NCI-H1048 (cell line): ENCODE measurements at places on chromosomes 2 and 18.

DNA sequence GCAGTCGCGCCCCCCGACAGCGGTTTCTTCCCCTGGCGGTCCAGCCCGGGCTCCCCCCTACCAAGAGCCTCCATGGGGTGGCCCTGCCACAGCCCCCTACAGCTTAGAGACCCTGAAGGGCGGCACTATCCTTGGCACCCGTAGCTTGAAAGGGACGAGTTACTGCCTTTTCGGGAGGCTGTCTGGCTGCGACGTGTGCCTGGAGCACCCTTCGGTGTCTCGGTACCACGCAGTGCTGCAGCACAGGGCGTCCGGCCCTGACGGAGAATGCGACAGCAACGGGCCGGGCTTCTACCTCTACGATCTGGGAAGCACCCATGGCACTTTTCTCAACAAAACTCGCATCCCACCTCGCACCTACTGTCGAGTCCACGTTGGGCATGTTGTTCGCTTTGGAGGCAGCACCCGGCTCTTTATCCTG lies 475 bp downstream of the SLC4A1AP start:
- no peak for DNase-seq

DNA sequence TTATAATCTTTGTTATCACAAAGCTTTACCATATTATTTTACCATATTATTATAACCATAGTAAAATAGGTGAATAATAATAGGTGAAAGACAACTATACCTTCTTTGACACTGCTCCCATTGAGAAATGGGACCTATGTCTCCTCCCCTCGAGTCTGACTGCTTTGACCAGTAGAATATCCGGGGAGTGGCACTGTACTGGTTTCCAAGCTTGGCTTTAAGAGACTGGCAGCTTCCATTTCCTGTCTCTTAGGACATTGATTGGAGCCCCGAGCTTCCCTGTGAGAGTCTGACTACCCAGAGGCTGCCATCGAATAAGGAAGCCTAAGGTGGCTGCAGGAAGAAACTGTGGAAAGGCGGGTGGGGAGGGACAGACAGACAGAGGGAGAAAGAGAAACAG lies 40.1 kb upstream of the PLEKHM3 start:
- DNase-seq, result no peak

- DNase-seq, result no peak
These were observed 267.2 kb upstream of the CYRIA start for GRCh38 chr2:16932826-16933225.

DNA sequence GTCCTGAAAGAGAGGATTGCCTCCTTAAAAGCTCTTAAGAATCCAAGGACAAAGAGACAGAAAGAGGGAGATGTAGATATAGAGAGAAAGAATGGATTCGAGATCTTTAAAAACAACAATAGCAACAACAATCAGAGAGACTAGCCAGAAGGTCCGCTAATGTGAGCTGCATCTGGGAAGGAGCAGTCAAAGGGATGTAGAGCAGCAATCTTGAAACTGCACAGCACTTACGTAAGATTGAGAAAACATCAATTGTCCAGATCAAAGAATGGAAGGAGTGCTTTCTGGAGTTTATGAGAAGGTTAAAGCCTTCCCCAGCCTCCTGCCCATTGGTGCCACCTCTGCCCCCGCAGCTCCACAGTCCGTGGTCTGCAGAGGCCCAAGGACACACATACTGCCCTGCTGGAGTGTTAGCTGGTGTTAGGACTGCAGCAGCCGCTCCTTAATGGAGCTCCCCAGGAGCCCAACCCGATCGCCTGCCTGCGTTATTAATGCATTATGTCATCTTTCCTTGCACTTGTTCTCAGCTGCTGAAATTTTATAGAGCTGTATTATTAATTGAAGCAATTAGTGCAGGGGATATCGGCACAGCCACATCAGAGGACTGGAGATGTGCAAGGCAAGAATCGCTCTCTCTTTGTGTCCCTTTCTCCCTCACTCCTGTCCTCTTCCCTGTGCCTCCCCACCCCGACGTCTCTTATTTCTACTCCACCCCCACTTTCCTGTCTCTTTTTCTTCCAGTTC lies 94.2 kb upstream of the STPG4 start:
- no peak for DNase-seq

GRCh38 chr18:3914109-3914508 lies 464.1 kb downstream of the TGIF1 start:
- DNase-seq, result no peak

- DNase-seq, result no peak
These were observed 161.3 kb downstream of the SETBP1 start for GRCh38 chr18:44841752-44842587.

GRCh38 chr18:8469544-8470130 lies 139.6 kb upstream of the RAB12 start:
- no peak for DNase-seq

- no peak for DNase-seq
These were observed 125.5 kb downstream of the SMAD7 start for GRCh38 chr18:48825101-48825745.

- DNase-seq, result no peak
These were observed 713.7 kb downstream of the ADCYAP1 start for GRCh38 chr18:1618364-1618763.

DNA sequence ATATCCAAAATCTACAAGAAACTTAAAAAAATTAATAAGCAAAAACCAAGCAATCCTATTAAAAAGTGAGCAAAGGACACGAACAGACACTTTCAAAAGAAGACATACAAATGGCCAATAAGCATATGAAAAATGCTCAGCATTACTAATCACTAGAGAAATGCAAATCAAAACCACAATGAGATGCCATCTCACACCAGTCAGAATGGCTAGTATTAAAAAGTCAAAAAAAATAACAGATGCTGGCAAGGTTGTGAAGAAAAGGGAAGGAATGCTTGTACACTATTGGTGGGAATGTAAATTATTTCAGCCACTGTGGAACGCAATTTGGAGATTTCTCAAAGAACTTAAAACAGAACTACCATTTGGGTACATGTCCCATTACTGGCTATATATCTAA lies 128.8 kb upstream of the SESTD1 start:
- DNase-seq, result no peak

GRCh38 chr18:8051453-8051852 lies 484.3 kb downstream of the PTPRM start:
- no peak for DNase-seq

- DNase-seq, result no peak
These were observed 23.3 kb upstream of the ALLC start for GRCh38 chr2:3634596-3635121.

DNA sequence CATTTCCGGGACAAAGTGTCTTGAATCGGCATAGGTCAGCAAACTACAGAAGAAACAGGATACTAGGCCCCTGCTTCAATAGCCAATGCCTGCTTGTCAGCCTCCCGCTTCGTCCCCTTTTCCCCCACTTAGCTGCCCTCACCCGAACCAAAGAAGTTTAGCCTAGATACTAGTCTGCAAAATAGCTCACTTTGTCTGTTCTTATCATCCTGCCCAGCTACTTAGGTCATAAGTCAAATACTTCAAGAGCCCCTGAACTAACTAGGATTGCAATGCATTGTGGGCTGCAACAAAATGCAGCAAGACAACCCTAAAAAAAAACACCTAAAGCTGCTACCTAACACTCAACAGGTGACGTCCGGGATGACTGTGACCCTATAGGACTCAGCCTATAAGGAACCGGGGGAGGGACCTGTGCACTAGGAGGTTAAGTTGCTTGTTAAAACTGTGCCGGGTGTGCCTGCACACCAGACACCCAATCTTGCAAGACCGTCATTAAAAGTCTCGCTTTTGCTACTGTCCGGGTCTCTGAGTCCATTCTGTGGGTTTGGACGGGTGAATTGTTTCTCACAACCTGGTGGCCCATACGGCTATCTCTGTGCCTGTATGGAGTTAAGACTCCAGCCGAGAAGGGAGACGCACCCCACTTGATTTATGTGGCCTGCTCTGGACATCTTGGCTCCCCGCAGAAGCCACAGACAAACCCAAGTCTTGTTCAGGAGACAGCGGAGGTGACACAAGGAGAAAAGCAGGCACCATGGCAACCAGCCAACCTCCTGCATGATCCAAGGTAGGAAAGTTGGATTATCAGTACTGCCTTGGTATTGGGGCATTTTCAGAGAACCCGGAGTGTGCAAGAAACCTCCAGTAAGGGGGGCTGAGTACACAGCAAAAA lies 105.9 kb downstream of the HIBCH start:
- DNase-seq, result no peak

GRCh38 chr18:32469190-32469651 lies 1.5 kb downstream of the GAREM1 start:
- no peak for DNase-seq

- DNase-seq, result no peak
These were observed 25.1 kb upstream of the SCYGR1 start for GRCh38 chr2:227412877-227413276.

DNA sequence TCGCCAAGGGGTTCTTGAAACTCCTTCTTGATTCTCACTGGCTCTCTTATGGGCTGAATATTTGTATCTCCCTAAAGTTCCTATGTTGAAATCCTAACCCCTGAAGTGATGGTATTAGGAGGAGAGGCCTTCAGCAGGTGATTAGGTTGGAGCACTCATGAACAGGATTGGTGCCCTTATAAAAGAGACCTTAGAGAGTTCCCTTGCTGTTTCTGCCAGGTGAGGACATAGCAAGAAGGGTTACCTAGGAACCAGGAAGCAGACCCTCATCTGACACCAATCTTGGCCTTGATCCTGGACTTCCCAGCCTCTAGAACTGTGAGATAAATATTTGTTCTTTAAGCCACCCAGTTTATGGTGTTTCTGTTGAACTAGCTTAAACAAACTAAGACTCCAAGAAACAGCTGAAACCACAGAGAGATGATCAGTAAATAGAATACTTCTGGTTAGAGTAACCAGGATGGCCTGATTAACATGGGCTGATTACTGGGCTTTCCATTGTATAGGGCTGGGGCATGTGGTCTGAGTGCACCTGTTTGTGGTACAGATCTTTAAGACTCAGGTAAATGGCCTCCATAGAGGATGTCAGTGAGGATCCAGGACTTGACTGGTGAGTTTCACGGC lies 7.7 kb upstream of the CDC42EP3 start:
- DNase-seq, result no peak

GRCh38 chr2:240341064-240341463 lies 94.4 kb upstream of the GPC1 start:
- DNase-seq, result no peak

GRCh38 chr2:216922175-216922780 lies 62.4 kb upstream of the TNP1 start:
- DNase-seq, result no peak

DNA sequence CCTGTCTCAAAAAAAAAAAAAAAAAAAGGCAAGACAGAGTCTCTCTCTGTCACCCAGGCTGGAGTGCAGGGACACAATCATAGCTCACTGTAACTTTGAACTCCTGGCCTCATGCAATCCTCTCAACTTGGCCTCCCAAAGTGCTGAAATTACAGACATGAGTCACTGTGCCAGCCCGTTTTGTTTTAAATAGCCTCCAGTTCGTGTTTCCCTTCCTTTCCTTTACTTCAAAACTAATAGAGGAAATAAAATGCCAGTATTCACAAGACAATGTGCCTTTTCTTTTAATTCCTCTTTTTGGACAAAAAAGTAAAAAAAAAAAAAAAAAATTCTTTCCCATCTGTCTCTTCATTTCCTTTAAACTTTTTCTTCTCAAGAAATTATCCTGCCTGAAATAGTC lies 54.5 kb upstream of the ACMSD start:
- no peak for DNase-seq

- DNase-seq, result no peak
These were observed 11.3 kb upstream of the RTTN start for GRCh38 chr18:70216788-70217187.

- DNase-seq, result no peak
These were observed 63.1 kb downstream of the MARCO start for GRCh38 chr2:119005051-119005450.

DNA sequence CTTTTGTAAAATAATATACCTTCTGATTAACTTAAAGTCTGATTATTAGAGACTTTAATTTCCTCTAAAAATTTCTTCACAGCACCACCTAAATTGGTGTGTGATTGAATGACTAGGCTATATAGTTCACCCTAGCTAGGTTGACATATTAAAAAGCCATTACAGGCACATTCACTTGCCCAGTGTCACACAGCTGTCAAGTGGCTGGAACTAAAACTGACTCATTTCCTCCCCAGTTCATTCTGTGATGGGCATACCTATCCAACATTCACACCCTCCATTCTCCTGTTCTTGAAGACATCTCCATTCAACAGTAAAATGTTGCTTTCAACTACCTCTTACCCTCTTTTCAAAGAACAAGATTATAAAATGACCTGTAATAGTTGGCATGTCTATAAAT lies 334.5 kb downstream of the ARHGAP15 start:
- no peak for DNase-seq

DNA sequence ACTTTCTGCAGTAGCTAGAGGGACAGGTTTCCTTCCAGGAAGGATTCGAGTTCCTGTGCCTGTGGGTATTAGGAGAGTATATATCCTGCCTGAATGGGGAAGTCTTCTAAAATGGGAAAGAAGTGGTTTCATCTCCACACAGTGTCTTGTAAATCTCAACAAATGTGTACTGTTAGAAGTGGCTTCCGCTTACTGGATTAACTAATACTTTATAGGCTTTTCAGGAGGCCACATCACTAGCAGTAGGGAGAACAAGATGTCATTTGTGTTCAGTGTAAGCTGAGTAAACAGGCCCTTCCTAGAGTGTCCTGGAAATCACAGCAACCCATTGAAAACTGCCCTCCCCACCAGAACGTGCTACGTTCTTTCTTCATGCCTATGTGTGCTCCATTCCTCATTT lies 12.5 kb upstream of the POLR1B start:
- DNase-seq, result no peak

DNA sequence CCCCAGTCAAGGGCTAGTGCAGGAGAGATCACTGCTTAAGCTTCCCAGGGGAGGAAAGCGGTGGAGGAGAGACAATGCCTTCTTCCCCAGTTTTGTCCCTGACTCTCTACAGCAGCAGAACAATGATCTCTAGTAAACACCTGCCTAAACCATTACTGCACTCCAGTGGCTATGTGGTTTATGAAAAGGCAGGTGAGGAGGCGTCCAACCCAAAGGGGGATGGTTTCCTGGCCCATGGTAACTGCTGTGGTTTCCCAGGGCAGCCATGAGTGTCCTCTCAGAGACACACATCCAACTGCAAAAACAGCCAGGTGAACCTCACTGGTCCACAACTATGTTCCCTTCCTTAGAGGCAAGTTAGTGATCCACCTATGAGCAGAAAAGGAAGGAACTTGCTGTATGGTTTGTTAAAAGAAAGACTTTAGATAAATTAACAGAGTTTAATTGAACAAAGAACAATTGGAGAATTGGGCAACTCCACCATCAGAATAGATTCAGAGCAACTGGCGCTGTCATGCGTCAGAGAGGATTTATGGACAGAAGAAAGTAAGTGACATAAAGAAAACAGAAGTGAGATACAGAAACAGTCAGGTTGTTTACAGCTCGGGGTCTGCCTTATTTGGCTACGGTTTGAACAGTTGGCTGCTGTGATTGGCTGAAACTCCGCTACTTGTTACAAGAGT lies 4.8 kb upstream of the TTC39C start:
- no peak for DNase-seq
